ENCODE measurements at places on chromosomes 2 and 18.
A peak's percentile ranks its signal among the peaks of the same experiment; 100 is the strongest.

GRCh38 chr2:152813351-152813750 is 94.9 kb downstream of the ARL6IP6 start:
- no peak for DNase-seq

DNA sequence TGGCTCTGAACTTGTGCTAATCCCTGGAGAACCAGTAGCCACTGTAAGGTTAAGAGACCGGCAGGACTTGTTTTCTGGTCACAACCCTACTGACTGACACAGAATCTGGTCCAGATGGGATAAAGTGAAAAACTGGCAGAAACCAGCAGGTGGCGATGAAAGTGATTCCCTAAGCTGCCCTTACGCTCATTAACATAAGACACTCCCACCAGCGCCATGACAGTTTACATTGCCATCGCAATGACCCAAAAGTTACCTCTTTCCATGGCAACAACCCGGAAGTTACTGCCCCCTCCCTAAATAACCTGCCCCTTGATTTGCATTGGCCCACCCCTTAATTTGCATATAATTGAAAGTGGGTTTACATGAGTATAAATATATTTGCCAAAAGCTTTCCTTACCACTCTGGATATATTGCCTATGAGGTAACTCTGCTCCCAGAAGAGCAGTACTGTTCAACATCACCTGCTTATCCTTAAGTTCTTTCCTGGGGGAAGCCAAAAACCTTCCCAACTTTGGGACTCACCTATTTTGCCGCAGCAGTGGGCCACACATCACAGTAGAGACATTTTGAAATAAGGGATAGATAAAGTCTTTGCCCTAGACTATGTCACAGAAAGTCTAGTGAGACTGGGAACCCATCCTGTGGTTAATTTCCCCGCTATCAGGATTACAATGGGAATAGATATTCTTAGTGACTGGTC is 35.8 kb upstream of the AFF3 start:
- no peak for DNase-seq

DNA sequence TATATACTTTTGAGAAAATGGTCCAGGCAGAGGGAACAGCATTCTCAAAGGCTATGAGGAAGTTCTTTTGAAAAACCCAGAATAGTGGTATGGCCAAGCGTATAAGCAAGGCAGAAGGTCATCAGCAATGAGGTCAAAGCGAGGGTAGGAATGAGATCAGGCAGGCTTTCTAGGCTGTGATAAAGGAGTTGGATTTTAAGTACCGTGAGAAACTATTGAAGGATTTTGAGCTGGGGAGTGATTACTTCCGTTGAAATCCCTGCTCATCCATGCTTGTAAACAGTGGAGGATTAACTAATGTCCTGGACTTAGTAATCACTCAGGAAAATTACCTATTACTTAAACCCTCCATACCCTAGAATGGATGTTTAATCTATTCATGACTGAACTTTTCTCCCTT is 50.2 kb downstream of the EMILIN2 start:
- DNase-seq, result no peak

DNA sequence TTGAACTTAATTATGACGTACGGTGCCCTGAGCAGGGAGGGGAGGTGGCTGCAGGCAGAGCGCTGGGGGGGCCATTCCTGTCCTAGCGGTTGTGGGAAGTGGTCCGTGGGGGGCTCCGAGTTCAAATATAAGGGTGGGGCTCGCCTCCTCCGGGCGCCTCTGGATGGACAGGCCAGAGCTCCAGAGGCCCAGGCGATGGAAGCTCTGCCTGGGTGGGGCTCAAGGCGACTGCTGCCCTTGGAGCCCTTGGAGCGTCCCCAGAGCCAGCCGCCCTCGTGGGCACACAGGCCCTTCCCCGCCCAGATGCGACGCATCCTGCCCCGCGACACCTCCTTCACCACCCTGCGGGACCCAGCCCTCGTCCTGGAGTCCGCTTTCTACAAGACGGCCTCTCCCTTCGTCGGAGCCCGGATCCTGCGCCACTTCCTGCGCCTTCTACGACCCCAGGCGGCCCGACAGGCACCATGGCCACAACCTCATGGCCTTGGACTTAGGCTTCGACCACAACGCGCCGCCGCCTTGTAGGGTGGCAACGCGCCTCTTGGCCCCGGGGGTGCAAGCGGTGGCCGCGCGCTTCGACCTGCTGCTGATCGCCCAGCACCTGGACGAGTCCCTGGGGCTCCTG is 10.5 kb downstream of the AQP12B start:
- no peak for DNase-seq

GRCh38 chr18:46711444-46711863 is 45.4 kb downstream of the ST8SIA5 start:
- peak; percentile 33 for DNase-seq

DNA sequence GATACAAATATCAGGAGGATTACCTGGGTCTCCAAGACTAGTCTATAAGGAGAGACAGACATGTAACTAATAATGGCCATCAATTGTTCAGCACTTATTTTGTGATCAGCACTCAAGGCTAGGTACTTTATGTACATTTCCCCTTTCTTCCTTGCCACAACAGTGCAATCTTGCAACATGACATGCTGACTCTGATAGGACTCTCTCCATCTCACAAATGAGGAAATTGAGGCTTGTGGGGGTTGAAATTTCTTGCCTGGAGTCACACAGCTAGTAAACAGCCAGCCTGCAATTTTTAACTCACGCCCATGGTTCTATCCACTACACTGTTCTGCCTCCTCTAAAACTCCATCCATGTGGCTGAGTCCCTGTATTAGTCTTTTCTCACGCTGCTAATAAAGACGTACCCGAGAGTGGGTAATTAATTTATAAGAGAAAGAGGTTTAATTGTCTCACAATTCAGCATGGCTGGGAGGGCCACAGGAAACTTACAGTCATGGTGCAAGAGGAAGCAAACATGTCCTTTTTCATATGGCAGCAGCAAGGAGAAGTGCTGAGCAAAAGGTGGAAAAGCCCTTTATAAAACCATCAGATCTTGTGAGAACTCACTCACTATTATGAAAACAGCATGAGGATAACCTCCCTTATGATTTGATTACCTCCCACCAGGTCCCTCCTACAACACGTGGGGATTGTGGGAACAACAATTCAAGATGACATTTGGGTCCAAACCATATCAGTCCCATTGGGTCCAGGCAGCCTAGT is 302.4 kb downstream of the PLCL1 start:
- DNase-seq, result no peak

GRCh38 chr18:53458944-53459580 is 765.4 kb downstream of the MBD2 start:
- DNase-seq, result no peak

- peak; percentile 31 for DNase-seq
These were observed 167.3 kb downstream of the MREG start for GRCh38 chr2:215845839-215846586.

DNA sequence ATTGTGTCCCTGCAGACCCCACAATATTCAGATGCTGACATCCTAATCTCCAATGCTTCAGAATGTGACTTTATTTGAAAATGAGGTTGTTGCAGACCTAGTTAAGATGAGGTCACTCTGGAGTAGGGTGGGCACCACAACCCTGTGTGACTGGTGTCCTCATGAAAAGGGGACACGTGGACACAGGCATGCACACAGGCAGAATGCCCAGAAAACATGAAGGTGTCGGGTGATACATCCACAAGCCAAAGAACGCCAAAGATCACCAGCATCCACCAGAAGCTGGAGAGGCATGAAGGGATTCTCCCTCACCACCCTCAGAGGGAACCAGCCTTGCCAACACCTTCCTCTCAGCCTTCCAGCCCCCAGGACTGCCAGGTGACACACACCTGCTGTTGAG is 69.3 kb downstream of the AFF3 start:
- no peak for DNase-seq

GRCh38 chr2:37561615-37562569 is 109.5 kb downstream of the CDC42EP3 start:
- DNase-seq, result no peak

- DNase-seq, result no peak
These were observed 69.8 kb downstream of the BABAM2 start for GRCh38 chr2:27960237-27960912.

DNA sequence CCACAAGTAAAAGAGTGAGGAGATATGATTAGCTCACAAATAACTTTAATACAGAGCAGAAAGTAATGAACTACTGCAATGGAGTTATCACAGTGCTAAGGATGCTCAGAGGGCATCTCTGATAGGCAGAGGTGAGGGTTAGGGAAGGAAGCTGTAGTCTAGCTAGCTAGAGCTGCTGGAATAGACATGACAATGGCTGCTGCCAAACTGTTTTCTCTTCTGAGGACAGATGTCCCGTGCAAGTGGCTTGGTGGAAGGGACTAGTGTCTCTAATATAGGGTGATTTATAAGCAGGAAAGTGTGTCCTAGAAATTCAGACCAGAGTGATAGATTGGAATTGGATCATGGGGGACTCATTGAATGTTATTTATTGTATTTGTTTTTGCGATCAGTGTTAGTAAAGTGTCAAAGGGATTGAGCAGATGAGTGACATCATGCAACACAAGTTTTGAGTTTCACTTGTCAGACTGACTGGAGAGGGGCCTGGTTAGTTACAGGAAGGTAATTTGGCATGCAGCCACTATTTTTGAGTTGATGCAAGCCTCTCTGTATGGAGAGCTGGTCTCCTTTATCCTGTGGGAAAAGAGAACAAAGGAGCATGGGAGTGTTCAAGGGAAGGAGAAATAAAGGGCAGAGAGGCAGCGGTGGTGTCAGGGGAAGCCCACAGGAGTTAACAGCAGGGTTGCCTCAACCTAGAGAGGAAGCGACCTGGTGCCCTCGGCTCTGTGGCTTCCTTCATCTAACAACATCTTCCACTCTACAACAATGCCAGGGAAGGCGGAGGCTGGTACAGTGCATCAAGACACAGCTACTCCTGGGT is 1.9 kb downstream of the CTLA4 start:
- DNase-seq, result no peak

- DNase-seq, result no peak
These were observed 67.3 kb upstream of the ACAA2 start for GRCh38 chr18:49880661-49881060.

GRCh38 chr2:126950504-126950903 is 51.8 kb downstream of the TEX51 start:
- no peak for DNase-seq

DNA sequence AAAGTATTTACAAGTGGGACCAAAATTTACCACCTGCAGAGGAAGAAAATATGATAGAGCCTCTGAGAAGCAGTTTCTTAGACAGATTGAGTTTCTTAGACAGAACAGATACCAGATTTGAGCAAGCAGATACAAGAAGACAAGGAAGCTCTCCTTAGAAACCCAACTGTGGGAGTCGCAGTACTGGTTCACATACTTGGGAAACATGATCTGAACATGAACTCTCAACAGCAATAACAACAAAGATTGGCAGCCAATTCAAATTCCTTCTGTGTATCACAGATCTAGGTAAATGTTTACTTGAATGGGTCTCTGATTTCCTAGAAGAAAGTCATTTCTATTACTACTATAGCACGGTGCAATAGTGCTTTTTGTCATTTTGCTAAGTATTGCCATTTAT is 82.1 kb downstream of the OLA1 start:
- no peak for DNase-seq

- DNase-seq, result no peak
These were observed 18.9 kb downstream of the STEAP3 start for GRCh38 chr2:119242276-119243119.

Measured in GM20000 (cell line).